ENCODE measurements at places on chromosomes 11 and 22. TPM values are rescaled to one million over a fixed set of nuclear protein-coding genes. Genes with fewer than 3 reads are reported as not detected.

The APOL1 gene
- 36.7 TPM for total RNA-seq

The NPAS4 gene
- total RNA-seq: not detected

The ETS1 gene
- 609 TPM for total RNA-seq

The ADM gene
- 2.0 TPM for total RNA-seq

The CCDC116 gene
- 0.73 TPM for total RNA-seq

The TRPM5 gene
- not detected for total RNA-seq

The TMEM45B gene
- 0.24 TPM for total RNA-seq

The MRPL49 gene
- total RNA-seq: 76.4 TPM

The PRCP gene
- 22.7 TPM for total RNA-seq

The SLN gene
- total RNA-seq: not detected

The OR56A1 gene
- total RNA-seq: not detected

The SLC22A9 gene
- total RNA-seq: not detected

The GRM5 gene
- total RNA-seq: not detected

Data from activated T-helper 1 cell treated with anti-CD3 and anti-CD28 coated beads, Interleukin-12 subunit alpha, Interleukin-12 subunit beta, Interleukin-2, Interleukin-4 antibody, amounts not matched to agents 30 ng/mL and 10 ng/mL and 1 ng/mL, durations not matched to agents 14 hours and 24 hours and 36 hours (primary cell).